ENCODE measurements at places on chromosomes 1 and 21. TPM values are rescaled to one million over a fixed set of nuclear protein-coding genes. Genes with fewer than 3 reads are reported as not detected.

Gene GNAT2
- total RNA-seq, result not detected

Gene CLIC4
- total RNA-seq, result 227 TPM

Gene BMP8B
- 1.0 TPM for total RNA-seq

Gene ITLN2
- total RNA-seq, result 1.6 TPM

Gene SPRR5
- not detected for total RNA-seq

- no peaks in the 10 kb centered on the region for H3K4me1 ChIP-seq
- H3K27ac ChIP-seq, result no peak overlapping the region
- DNase-seq, result no peak
- no peaks in the 10 kb centered on the region for H3K27me3 ChIP-seq
- H3K36me3 ChIP-seq, result no peaks in the 10 kb centered on the region
- H3K4me3 ChIP-seq, result no peak overlapping the region
Measured at GRCh38 chr1:88169139-88169538, 514.9 kb upstream of the PKN2 start.

GRCh38 chr21:26207021-26207420 lies 36.5 kb upstream of the APP start:
- H3K27ac ChIP-seq, result no peak overlapping the region
- H3K4me3 ChIP-seq, result no peak overlapping the region
- H3K4me1 ChIP-seq, result no peaks in the 10 kb centered on the region

DNA sequence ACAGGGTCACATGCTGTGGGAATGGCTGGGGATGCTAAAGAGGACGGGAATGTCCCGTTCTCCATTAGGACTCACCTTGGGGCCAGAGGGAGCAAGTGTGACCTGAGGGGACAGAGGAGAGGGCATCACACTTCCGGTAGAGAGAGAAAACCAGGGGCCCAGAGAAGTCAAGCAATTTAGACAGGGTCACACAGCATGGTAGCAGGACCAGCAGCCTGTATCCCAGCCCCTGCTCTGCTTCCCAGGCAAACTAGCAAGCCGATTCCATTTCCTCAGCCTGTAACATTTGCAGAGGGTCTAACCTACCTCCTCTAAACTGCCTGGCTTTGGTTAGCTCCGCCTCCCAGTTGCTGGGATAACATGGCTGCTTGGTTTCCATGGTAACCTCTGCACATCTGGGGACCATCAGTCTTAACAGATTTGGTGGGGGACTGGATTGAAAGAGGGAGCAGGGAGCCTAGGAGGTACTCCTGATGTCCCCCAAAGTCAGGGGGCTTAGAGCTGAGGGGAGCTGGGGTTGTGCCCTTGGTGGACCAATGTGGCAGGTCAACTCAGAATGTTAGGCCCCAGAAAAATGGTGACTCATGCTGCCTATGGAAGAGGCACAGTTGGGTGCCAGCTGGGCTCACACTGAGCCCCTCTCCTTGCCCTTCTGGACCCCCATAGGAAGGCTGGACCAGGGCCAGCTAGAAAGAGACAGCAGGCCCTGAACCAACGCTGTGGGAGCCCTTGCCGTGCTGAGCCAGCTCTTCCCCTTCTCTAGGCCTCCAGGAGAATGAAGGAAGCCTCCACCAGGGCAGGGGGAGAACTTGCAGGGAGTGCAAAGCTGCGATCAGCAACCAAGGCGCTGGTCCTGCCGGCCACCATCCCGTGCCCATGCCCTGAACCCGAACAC lies 9.5 kb downstream of the COL16A1 start:
- H3K4me1 ChIP-seq, result no peaks in the 10 kb centered on the region
- no peak overlapping the region for H3K4me3 ChIP-seq

- H3K4me3 ChIP-seq, result no peak overlapping the region
- no peaks in the 10 kb centered on the region for H3K36me3 ChIP-seq
- H3K4me1 ChIP-seq, result no peaks in the 10 kb centered on the region
- no peak overlapping the region for H3K27ac ChIP-seq
- H3K27me3 ChIP-seq, result peaks cover 3% of the 10 kb centered on the region
Measured at GRCh38 chr21:35780983-35781382, 279.3 kb downstream of the SETD4 start.

GRCh38 chr1:67339623-67340343 lies 32.1 kb downstream of the IL12RB2 start:
- no peak overlapping the region for H3K27ac ChIP-seq
- no peaks in the 10 kb centered on the region for H3K4me1 ChIP-seq
- H3K36me3 ChIP-seq, result no peaks in the 10 kb centered on the region
- H3K27me3 ChIP-seq, result peaks cover 6% of the 10 kb centered on the region
- no peak overlapping the region for H3K4me3 ChIP-seq

DNA sequence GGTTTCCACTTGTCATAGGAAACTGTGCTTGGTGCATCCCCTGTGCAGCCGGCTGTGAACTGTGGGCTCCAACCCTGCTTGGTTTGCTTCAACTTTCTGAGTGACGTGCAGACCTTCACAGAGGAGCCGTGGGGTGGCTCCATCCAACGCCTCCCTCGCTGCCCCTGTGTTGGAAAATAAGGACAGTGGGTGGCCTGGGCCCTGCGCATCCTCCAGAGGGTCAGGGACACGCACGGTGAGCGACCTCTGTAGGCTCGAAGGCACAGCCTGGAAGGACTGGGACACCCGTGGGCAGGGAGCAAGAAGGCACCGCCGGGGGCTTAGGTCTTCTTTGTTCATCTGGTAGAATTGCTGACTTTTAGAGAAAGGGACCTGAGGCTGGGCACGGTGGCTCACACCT lies 6.5 kb upstream of the FAAP20 start:
- no peaks in the 10 kb centered on the region for H3K4me1 ChIP-seq
- no peaks in the 10 kb centered on the region for H3K36me3 ChIP-seq
- DNase-seq, result no peak
- H3K27ac ChIP-seq, result no peak overlapping the region

- DNase-seq, result no peak
- H3K4me1 ChIP-seq, result no peaks in the 10 kb centered on the region
- H3K36me3 ChIP-seq, result no peaks in the 10 kb centered on the region
- H3K4me3 ChIP-seq, result no peak overlapping the region
- H3K27me3 ChIP-seq, result no peaks in the 10 kb centered on the region
- no peak overlapping the region for H3K27ac ChIP-seq
Measured at GRCh38 chr21:37829447-37829846, 86.8 kb downstream of the KCNJ6 start.

All from lung (tissue), 17 donors.